ENCODE measurements at places on chromosomes 2 and 18. TPM values are rescaled to one million over a fixed set of nuclear protein-coding genes. Genes with fewer than 3 reads are reported as not detected.

The SNED1 gene
- 1.9 TPM for total RNA-seq

The RIT2 gene
- not detected for total RNA-seq

The RUFY4 gene
- 1.8 TPM for total RNA-seq

The CD226 gene
- total RNA-seq: 121 TPM

The SFXN5 gene
- 14.1 TPM for total RNA-seq

The DPYSL5 gene
- total RNA-seq: not detected

The CAPG gene
- total RNA-seq: 51.6 TPM

The AFF3 gene
- 5.7 TPM for total RNA-seq

The VPS4B gene
- 62.1 TPM for total RNA-seq

The HOXD12 gene
- not detected for total RNA-seq

The PROM2 gene
- 1.4 TPM for total RNA-seq

The SRD5A2 gene
- total RNA-seq: not detected

The CRYGC gene
- not detected for total RNA-seq

The PROKR1 gene
- not detected for total RNA-seq

The NRP2 gene
- total RNA-seq: 64.4 TPM

The DUSP28 gene
- 7.9 TPM for total RNA-seq

The DSC3 gene
- total RNA-seq: not detected

The TEKT4 gene
- 0.49 TPM for total RNA-seq

The MAPK4 gene
- total RNA-seq: not detected

The PIKFYVE gene
- 27.3 TPM for total RNA-seq

All from activated CD4-positive, alpha-beta T cell treated with anti-CD3 and anti-CD28 coated beads, Interleukin-2, amount 10 ng/mL, durations not matched to agents 24 days and 14 days (primary cell).